HuH-7 (cell line): ENCODE measurements at places on chromosomes 6 and 20.

GRCh38 chr6:3400162-3400561 is 56.7 kb downstream of the SLC22A23 start:
- DNase-seq: no peak

DNA sequence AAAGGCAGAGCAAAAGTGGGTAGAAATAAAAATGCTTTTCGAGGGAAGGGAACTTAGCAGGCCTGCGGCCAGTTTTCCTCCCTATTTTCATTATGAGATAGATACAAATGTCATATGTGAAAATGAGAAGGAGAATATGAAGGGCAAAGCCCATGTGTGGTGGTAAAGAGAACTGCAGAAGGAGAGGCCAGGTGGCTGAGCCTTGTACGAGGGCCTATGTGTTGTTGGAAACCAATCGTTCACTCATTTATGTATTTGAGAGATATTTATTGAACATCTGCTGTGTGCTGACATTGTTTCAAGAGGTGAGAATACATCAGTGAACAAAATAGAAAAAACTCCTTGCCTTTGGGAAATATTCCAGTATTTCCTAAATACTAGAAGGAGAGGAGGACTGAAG is 147.7 kb downstream of the SH3BGRL2 start:
- peak; percentile 15 for DNase-seq

DNA sequence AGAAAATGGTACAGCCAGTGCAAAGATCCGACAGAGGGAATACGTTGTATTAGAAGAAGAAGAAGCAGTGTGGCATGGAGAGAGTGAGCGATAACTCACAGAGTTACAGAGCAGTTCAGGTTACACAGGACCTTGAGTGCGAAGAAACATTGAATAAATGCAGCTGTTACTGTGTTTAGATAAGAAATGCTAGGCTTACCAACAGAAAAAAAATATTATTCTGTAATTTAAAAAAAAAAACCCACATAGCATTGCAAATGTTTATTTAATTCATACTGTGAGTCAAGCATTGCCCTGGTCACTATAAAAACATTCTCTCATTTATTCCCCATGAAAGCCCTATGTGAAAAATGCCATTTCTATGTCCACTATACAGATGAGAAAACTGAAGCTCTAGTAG is 373.4 kb upstream of the EPHA7 start:
- no peak for DNase-seq

- no peak for DNase-seq
Observed at GRCh38 chr20:41225091-41225490, 87.7 kb downstream of the PLCG1 start.

- no peak for DNase-seq
Observed at GRCh38 chr6:64547594-64548268, 912.1 kb downstream of the PHF3 start.

DNA sequence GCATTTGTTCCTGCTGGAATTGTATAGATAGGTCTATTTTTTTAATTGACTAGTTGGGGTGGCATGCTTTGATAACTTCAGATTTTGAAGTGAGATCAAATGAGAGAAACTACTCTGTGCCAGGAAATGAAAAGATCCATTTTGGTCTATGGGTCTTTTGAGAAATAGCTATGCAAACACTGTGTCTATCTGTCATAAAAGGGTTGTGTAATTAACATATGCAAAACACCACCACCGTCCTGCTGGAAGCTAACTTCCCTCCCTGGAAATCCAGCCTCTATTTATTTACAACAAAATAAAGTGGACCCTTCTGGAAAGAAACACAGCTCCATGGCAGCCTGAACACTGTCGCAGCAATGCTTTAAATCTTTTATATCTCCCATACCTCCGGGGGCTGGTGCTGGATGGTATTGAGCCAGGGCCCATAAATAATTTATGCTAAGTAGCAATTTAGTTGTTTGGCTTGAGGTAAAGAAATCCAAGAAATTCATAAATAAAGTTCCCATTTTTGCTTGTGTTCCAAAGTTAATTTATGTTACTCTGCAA is 244.2 kb upstream of the POU3F2 start:
- no peak for DNase-seq

DNA sequence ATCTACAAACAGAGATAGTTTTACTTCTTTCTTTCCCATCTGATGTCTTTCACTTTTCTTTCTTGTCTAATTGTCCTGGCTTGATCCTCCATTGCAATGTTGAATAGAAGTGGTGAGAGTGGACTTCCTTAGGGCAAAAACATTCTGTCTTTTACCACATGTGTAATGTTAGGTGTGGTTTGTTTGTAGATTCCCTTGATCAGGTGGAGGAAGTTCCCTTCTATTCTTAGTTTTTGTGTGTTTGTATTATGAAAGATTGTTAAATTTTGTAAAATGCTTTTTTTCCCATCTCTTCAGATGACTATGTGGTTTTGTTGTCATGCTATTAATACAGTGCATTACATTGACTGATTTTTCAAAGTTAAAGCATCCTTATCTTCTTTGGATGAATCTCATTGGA is 41.6 kb upstream of the DUSP22 start:
- no peak for DNase-seq

GRCh38 chr6:2108700-2109306 is 136.6 kb downstream of the GMDS start:
- peak; percentile 32 for DNase-seq

DNA sequence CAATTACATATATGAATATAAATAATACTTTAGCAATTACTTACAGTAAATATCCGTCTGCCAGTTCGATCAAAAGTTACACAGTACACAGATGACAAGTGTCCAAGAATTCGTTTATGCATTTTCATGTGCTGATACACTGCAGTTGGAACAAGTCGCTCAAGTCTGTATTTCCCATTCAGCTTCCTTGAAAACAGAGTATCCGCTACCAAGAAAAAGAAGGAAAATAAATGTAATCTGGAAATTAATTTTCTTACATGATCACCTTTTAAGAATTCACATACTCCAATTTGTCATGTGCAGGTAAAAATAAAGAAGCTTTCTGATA is 35.3 kb downstream of the PHIP start:
- DNase-seq: no peak

DNA sequence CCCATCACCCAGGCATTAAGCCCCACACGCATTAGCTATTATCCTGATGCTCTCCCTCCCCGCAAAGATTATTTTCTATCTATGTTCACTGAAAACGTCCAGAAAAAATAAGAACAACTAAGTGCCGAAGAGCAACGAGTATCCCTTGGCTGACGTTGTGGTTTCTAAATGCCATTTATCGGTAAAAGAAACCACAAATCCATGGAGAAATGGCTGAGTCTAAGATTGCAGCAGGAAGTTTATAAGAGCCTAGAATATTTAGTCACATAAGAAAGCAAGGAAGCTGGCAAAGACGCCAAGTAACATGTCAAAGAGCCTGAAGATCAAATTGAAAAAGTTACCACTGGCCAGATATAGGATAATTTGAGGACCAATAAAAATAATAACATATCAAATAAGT is 18.1 kb upstream of the NOX3 start:
- DNase-seq: no peak

DNA sequence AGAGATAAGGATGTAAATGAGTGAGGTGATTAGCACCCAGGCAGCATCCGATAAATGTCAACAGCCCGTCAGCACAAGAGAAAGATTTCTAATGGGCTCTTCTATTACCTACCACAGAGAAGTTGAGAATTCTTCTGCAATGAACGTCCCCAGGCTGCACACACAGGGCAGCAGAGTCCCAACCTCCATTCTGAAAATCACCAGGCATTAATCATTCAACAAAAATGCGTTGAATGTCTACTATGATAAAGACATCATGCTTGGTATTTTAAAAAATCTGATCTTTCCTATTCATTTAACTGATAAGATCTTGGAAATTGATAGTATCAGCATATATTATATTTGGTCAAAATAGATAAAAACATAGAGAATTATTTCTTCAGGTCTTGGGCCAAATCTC is 59.5 kb upstream of the VGLL2 start:
- DNase-seq: no peak

- no peak for DNase-seq
Observed at GRCh38 chr6:143765422-143766184, 77.5 kb upstream of the LTV1 start.

GRCh38 chr6:144083172-144083571 is 12.2 kb downstream of the SF3B5 start:
- DNase-seq: no peak

DNA sequence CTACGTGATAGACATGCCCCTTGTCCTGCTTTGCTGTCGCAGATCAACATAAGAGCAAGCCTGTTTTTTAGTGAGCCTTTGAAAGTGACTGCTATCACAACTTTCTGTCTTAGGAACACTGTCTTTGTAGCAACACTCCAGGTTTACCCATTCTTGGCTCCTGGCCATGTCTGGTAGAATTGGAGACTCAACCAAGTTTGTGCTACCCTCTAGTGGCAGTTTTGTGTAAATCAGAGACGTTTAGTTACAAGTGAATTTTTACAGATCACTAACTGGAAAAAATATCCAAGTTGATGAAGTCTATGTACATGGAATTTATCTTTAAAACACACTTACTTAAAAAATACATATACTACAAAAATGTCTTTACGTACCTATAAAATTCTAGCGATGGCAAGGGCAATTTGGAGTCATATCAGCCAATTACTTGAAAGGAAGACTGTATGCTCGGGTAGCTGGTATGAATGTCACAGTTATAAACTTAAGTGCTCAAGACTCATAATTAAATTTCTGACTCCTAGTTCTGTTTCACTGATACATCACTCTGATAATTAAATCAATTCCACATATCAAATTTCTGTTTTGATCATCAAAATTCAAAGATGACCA is 101.4 kb downstream of the ADGB start:
- DNase-seq: peak; percentile 23

DNA sequence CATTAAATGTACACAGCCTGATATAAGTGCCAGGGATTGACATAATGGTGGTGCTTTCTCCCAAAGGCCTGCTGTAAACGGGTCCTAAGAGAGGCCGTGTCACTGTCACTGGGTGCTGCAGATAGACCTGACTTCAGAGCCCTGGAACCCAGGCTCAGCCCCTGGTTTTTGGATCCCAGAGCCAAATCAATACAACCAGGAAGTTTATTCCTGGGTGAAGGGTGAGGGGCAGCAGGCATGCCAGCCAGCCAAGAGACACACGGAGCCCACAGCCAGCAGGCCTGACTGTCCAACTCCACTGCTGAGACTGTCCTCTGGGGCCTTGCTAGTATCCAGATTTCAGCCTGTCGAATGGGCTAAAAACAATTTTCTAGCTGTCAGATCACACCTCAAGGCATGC is 12.8 kb upstream of the ARMC12 start:
- DNase-seq: no peak

DNA sequence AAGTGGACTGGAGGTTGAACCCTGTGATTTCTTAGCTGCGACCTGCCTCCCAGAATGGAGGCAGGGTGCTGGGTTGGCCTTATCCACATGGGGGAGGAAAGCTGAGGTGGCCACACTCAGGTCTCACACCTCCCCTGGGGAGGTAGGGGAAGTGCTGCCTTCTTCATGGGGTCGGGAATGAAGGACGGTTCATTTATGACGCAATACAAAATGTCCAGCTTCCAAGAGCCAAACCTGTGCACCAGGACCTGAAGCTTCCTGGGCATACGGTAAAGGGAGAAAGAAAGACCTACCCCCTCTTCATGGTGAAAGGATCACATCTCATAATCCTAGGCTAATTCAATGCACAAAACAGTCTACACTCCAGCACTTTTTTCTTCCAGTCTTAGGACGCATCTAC is 150.6 kb upstream of the CDYL start:
- DNase-seq: no peak

DNA sequence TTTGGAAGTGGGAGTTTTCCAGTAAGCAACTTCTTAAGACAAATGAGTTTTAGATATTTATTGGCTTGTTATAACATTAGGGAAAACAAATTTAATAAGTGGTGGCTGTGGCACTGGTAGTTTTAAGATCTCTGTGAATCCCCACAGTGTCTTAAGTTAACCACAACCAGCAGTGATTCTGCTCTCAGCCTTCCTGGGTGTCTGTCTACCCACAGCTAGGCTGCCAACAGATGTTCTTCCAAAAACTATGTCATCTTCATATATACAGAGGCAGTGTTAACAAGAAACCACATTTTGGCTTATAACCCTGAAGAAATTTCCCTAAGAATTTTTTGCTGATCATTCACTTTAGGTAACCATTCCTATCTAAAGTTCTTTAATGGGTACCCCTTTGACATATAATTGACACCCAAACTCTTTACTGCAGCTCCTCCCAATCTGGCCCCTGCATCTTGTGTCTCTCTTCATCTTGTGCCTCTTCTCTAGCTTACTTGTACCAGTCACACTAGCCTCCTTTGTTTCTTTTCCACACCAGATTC is 52.7 kb downstream of the TOP1 start:
- no peak for DNase-seq

DNA sequence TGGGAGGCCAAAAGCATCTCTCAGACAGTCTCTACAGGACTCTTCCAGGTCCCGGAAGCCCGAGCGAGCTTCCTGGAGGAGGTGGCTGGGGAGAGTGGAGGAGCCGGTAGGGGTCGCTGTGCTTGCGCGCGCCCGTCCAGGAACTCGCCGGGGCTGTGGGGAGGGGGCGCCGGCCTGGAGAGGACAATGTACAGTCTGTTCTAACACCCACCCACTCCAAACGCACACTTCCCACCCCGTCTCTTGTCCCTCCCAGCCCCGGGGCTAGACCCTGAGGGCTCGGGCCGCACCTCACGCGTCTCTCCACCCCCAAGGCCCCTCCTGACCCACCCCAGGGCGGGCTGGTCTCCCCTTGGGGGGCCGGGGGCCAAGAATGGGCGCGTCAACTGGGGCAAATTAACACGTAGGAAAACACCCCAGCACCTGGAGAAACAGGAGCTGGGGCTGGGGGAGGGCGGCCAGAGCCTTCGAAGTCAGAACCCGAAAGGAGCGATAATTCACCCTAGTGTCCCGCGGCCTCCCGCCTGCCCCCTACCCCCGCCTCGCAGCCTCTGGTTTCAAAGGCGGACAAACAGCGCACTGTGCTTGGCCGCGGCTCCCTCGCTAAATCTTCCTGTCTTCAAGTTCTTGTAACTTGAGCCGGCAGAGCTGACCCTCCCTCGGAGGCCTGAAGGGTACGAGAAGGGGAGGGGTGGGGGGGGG is 103.2 kb upstream of the FOXP4 start:
- peak; percentile 69 for DNase-seq

GRCh38 chr6:139296927-139297326 is 5.1 kb upstream of the TXLNB start:
- DNase-seq: no peak

DNA sequence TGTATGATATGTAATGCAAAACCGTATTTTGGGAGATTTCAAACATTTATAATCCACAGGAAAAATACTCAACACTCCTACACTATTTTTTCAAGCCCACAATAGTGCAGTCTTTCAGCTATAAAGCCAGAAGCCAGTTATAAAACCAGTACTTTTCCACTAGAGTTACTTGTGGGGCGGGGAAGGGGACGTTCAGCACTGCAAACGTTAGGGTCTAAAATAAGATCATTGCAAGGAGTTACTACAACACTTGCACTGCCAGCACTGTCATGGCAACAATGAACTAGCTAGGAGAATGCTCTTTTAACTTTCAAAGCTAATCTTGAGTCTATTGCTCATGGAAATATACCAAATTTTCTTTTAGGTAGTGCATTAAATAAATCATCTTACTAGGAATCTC is 14.7 kb downstream of the SESN1 start:
- no peak for DNase-seq

DNA sequence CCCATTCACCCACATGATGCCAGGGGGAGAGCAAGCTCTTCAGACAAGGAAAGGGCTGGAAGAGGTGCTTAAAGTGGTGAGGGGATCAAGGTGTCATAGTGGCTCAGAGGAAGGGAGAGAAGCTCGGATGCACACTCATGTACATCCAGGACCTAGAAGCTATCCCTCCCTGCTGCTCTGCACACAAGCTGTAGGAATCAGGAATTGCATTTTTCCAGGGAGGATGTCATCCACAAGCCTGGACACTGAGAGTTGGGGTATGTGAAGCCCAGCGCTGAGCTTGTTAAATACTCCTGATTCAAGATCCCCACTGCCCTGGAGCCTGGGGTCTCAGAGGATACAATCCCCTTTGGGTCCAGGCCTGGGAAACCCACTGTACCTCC is 85.8 kb upstream of the CCDC167 start:
- DNase-seq: no peak
